A549 (cell line): ENCODE measurements at places on chromosomes 4 and X.

GRCh38 chrX:21939906-21940305 is 603 bp upstream of the SMS start:
- DNase-seq: no peak

GRCh38 chr4:113040793-113041192 is 8.7 kb upstream of the ANK2 start:
- DNase-seq: no peak

GRCh38 chrX:111743316-111743715 is 62.3 kb downstream of the ALG13 start:
- DNase-seq: no peak

DNA sequence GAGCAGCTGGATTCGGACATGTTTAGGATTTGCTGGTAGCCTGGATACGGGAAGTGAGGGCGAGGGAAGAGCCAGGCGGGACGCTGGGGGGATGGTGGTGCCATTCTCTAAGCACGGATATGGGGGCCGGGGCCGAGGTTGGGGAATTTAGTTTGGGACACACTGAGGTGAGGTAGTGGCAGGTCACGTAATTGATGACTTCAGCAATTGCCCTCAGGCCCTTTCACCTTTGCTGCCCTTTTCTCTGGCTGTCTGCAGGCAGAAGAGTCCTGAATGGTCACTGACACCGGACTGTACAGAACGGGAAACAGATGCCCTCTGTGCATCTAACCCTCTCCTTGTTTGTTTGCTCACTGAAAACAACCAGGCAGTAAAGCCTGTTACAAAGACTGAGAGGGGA is 16.9 kb upstream of the HMGB3 start:
- DNase-seq: no peak

- peak; percentile 72 for DNase-seq
Observed at GRCh38 chr4:127782275-127783025, at the start of gene HSPA4L. HSPA4L (plus strand) TSS chr4:127782322; CDS start chr4:127782551, 229 bp downstream.

DNA sequence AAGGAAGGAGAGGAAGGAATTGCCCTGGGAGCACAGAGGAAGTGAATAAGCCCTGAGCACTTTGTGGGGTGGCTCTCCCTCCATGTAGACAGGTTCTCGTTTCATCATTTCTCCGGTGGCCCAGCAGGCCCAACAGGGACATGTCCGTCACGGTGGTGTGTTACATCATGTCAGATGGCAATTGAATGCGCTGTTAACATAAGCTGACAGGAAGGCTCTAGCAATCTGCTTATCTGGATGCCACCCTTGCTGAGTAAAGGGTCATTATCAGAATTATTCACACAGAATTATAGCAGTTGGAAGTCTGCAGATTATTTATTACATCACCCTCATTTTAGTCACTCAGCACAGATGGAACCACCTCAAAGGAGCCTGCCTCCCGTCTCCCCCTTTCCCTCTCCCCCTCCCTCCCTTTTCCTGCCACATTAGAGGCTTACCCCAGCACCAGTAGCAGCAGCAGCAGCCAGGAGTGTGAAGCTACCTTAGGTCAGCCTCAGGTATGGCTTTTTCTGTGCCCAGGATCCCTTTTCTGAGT is 124.3 kb upstream of the TRIM2 start:
- DNase-seq: no peak
